ENCODE measurements at places on chromosomes 4 and X.

DNA sequence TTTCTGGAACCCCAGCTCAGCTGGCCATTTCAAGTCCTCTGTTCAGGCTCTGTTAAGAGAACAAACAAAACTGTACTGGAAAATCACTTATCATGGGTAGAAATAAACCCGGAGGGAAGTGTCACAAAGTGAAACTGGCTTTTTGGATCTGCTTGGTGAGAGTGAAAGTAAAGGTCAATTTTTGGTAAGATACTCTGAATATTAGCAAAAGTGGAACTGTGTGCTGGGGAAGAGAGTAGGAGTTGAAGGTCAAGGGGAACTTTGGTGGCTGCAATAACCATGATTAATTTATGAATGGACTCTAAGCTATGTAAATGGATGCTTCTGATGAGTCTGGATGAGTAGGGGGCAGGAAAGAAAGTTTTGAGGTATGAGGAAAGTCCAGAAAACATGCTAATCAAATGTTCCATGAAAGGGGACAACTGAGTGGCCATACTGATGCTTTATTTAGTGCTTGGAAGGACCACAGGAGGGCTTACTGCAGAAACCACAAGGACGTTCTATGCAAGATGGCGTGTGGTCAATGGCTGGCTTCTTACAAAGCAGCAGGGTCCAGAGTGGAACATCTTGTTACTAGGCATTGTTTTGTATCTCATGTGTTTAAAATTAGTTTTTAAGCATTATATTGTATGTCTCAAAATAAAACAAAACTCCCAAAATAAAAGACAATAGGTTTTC, 36.8 kb upstream of the TNIP3 start:
- no peak for DNase-seq

DNA sequence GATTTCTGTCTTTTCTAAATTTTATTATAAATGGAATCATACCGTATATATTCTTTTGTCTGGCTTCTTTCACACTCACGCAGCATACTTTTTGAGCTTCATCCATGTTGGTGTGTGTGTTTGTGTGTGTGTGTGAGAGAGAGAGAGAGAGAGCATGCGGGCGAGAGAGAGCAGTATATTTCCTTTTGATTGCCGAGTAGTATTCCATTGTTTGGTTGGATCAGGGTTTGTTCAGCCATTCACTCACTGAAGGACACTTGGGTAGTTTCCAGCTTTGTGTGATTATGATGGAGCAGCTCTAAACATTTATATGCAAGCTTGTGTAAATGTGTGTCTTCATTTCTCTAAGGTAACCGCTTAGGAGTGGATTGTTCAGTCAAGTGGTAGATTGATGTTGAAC, 3.1 kb upstream of the L1CAM start:
- no peak for DNase-seq

DNA sequence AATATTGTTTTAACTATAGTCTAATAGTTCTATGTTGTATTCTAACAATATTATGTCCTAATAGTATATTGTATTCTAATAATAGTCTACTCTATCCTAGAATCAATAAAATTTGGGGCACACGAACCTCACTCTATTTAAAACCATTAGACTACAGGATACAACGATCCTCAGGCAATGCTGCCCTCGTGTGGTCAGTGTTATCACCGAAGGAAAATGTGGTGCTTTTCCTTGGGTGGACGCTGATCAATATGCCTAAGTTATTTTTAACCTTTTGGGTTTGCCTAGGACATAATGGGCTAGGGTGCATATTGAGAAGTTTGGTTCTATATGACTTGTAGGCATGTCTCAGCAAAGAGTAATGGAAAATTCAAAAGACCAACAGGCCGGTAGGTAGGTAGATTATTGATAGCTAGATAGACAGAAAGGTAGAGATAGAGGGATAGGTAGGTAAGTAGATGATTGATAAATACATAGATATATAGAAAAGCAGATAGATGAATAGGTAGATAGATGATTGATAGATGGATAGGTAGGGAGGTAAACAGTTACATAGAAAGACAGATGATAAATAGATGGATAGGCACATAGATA, 75.1 kb downstream of the PRKX start:
- DNase-seq: peak; percentile 8

DNA sequence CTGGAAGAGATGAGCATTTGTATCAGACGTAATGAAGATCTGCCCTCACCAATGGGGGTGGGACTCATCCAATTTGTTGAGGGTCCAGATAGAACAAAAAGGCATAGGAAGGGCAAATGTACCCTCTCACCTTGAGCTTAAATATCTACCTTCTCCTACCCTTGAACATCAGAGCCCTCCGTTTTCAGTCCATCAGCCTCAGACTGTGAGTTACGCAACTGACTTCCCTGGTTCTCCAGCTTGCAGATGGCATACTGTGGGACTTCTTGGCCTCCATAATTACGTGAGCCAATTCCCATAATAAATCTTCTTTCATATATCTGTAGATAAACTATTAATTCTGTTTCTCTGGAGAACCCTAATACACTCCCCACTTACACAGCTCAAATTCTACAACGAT, 56.5 kb upstream of the GUCY1A1 start:
- no peak for DNase-seq

DNA sequence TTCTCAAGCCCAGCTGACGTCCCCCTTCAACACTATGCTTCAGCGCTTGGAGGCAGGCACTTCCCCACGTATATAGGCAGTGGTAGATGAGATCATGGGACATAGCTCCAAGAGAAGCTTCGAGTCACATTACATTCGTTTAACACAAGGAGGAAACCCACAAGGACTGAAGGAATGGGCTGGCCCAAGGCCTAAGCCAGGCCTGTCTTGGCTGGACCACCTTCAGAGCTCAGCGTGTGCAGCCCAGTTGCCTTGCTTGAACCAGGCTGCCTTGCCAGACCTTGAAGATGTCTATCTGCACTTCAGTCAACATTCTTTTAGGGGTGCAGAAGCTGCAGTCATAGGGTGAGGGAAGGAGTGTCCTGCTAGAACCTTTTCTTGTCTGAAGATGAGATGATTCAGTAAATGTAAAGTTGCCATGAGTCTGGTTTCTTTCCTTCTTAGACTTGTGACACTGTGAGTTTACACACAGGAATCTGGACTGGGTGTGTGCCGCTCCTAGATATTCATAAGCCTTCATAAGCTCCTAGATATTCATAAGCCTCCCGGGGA, 144.1 kb upstream of the RBPJ start:
- no peak for DNase-seq

- no peak for DNase-seq
Observed at GRCh38 chr4:87465739-87466366, 43.5 kb downstream of the NUDT9 start.

GRCh38 chr4:68319040-68319439, 30.9 kb downstream of the YTHDC1 start:
- DNase-seq: no peak

GRCh38 chrX:105191878-105192277, 28.6 kb downstream of the TEX13A start:
- no peak for DNase-seq

GRCh38 chr4:169385376-169385775, 114.6 kb upstream of the SH3RF1 start:
- no peak for DNase-seq

GRCh38 chr4:95980877-95981360, 141.0 kb downstream of the PDHA2 start:
- DNase-seq: no peak

GRCh38 chr4:2962614-2963174, 512 bp downstream of the NOP14 start:
- no peak for DNase-seq

GRCh38 chrX:41556958-41557357, 109.8 kb downstream of the NYX start:
- no peak for DNase-seq

- DNase-seq: no peak
Observed at GRCh38 chr4:8402181-8402597, 38.3 kb downstream of the ACOX3 start.

GRCh38 chr4:89173336-89174090, 62.2 kb downstream of the TIGD2 start:
- DNase-seq: no peak

DNA sequence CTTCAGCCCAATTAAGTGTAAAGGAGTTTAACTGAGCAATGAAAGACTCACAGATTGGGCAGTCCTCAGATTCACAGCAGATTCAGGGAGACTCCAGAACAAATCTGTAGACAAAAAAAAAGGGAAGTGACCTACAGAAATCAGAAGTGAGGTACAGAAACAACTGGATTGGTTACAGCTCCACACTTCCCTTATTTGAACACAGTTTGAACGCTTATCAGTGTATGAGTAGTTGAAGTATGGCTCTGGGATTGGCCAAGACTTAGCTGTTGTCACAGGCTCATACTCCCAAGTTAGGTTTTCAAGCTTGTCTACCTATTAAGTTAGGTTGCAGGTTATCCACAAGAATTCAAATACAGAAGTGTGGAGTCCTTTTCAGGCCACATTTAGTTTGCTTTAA, 112.4 kb upstream of the ELOVL6 start:
- DNase-seq: no peak

DNA sequence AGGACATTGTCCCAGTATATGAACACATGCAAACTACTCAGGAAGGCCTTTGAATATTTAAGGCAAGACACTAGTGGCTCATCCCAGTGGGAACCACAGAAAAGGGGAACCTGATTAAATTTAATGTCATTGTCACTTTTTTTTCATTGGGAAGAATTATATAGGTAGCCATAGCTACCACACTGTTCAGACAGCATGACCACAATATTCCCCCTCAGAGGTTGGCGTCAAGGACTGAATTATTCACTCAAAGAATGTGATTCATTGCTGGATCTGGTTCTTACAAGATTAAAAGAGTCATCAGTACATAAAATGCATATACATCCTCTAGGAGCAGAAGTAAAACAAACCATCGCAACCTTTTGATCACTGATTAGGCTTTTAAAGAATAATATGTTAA, 92.0 kb upstream of the SMARCAD1 start:
- DNase-seq: no peak

DNA sequence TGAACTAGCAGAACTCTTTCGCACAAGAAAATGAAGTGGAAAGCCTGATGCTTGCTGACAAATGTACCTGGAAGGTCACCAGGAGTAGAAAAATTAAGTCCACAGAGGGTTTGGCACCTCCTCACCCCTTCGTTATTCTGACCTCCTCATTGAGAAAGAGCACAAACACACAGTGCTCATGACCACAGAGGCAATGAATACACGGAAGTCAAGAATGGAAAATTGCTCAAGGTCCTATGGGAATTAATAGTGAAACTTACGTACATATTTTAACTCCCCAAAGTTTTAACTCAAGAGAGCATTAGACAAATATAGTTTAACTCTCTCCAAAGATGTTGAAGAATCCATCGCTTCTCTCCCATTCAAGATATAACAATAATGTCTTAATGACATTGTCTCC, 83.6 kb upstream of the CAMK2D start:
- no peak for DNase-seq

DNA sequence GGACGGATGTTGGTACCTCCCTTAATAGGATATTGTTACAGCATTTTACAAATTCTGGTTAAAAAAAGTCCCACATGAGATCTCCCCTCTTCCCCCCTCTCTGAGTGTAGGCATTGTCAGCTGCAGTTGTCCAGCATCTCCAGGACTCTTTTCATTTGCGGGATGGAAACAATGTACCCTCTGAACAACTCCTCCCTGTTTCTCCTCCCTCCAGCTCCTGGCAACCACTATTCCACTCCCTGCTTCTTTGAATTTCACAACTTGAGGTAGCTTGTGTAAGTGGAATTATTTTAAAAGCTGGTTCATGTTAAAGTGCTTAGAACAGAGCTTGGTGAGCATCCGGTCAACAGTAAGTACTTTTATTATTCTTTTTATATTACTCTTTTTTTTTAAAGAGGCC, 69.8 kb downstream of the TBL1X start:
- no peak for DNase-seq

DNA sequence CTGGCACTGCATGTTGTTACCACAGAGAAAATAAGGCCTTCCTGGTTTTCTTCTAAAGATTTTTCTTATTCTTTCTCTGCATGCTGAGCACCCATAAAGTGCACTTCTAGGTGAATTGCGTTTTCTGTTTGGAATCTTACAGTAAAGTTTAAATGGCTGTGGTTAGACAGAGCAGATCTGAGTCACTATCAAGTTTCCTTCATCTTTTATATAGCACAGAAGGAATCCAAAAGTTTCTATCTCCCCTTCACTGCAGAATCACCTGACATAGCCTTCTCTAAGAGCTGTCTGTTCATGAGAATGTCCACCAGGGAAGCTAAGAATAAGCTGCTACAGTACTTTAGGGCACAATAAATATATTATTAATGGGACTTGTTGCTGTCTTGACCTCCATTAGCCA, 455.5 kb upstream of the FAM241A start:
- no peak for DNase-seq

Measured in activated CD8-positive, alpha-beta memory T cell treated with anti-CD3 and anti-CD28 coated beads for 1 hour (primary cell).